ENCODE measurements at places on chromosomes 7 and 10. TPM values are rescaled to one million over a fixed set of nuclear protein-coding genes. Genes with fewer than 3 reads are reported as not detected.

The OR13A1 gene
- total RNA-seq: not detected

The STYXL1 gene
- total RNA-seq: 37.0 TPM

The APBB1IP gene
- total RNA-seq: 5.2 TPM

The PDE1C gene
- total RNA-seq: 63.1 TPM

The SNCG gene
- total RNA-seq: 3.2 TPM

The ADARB2 gene
- not detected for total RNA-seq

The FXYD4 gene
- not detected for total RNA-seq

The OPN1SW gene
- total RNA-seq: not detected

The TBATA gene
- total RNA-seq: not detected

The ARHGAP22 gene
- 55.5 TPM for total RNA-seq

The VGF gene
- total RNA-seq: 0.16 TPM

The PCDH15 gene
- total RNA-seq: 0.36 TPM

The TAS2R41 gene
- total RNA-seq: 0.49 TPM

The HTR5A gene
- not detected for total RNA-seq

The GIMAP2 gene
- total RNA-seq: 5.1 TPM

The IRF5 gene
- total RNA-seq: 0.16 TPM

The AKR1C4 gene
- not detected for total RNA-seq

The ACHE gene
- total RNA-seq: 0.49 TPM

The DLD gene
- 55.2 TPM for total RNA-seq

The PWWP2B gene
- 26.3 TPM for total RNA-seq

The RBP3 gene
- total RNA-seq: not detected

The C10orf53 gene
- not detected for total RNA-seq

The PNLIPRP1 gene
- not detected for total RNA-seq

The PNLIP gene
- not detected for total RNA-seq

The SPDYE2B gene
- total RNA-seq: not detected

The CLCN1 gene
- under 0.01 TPM for total RNA-seq

The BICC1 gene
- total RNA-seq: 189 TPM

The C7orf57 gene
- 0.24 TPM for total RNA-seq

The AKR1C8 gene
- not detected for total RNA-seq

The FAM25G gene
- not detected for total RNA-seq

The YAE1 gene
- total RNA-seq: 22.2 TPM

The EIF4EBP2 gene
- total RNA-seq: 63.9 TPM
